Trophoblast cell (in vitro differentiated cells and primary cell): ENCODE measurements at places on chromosomes 11 and 22.
A peak's percentile ranks its signal among the peaks of the same experiment; 100 is the strongest.

GRCh38 chr11:69374110-69374945, 80.4 kb downstream of the MYEOV start:
- DNase-seq = no peak

GRCh38 chr22:49933236-49934159, 15.1 kb downstream of the CRELD2 start:
- DNase-seq = no peak

DNA sequence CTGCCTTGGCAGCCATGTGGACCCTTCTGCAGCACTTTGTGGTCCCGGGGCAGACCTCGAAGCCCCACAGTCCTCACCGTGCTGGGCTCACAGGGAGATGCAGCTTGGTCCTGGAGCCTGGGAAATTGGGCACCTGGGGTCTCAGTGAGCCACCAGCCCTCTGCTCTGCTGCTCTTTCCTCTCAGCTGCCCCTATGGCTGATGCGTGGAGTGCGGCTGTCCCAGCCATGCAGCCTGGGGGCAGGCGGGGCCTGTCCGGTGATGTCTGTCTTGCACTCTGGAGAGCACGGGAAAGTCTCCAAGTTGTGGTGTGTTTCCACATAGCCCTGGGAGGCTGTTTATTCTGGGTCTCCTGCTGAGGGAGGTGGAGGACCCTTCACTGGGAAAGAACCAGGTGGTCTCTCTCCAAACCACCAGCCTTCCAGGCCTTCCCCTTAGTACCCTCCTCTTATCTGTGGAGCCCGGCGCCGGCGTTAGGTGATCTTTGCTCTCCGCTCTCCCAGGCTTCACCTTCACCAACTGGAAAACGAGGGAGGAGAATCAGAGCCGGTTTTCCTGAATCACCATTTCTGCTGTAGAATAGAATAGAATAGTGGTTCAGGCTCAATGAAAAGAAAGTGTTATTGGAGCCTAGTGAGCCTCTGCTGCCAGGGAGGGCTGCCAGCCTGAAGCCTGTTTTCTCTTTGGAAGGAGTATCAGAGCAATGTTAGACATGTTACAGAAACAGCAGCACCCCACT, 41.2 kb upstream of the GRAMD4 start:
- DNase-seq = peak; percentile 75

GRCh38 chr11:134331354-134332188, at the start of gene GLB1L2:
TSS of gene GLB1L2 (plus strand) at chr11:134331988. CDS start at chr11:134332062, 74 bp downstream.
- peak; percentile 63 for DNase-seq

DNA sequence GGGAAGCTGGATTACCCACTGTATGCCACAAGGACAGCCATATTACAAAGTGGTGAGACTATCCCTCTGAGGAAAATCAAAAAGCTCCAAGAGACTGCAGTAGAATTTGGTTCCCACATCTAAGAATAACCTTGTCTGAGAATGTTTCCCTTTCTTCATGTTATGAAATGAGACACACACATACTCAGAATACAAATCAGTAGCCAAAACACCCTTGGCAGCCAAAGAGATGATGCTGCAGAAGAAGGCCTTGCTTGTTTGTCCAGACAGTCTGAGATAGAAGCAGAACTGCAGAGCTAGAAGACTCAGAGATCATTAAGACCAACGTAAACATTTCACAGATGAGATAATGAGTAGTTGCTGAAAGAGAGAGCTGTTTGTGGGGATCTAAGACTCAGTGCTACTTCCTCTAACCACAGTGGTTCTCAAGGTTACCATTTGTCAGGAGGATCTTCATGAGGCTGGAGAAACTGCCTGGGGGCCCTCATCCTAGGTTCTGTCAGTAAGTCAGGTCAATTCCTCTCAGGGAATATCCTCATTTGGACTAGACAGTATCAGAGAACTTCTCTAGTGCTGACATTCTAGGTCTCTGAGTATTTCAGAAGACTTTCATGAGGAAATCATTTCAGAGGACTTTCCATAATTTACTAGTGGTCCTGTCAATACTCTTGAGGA, 38.9 kb downstream of the RELT start:
- DNase-seq = no peak

- DNase-seq = no peak
These were observed 1.0 kb upstream of the PRDM10 start for GRCh38 chr11:130003717-130004001.

DNA sequence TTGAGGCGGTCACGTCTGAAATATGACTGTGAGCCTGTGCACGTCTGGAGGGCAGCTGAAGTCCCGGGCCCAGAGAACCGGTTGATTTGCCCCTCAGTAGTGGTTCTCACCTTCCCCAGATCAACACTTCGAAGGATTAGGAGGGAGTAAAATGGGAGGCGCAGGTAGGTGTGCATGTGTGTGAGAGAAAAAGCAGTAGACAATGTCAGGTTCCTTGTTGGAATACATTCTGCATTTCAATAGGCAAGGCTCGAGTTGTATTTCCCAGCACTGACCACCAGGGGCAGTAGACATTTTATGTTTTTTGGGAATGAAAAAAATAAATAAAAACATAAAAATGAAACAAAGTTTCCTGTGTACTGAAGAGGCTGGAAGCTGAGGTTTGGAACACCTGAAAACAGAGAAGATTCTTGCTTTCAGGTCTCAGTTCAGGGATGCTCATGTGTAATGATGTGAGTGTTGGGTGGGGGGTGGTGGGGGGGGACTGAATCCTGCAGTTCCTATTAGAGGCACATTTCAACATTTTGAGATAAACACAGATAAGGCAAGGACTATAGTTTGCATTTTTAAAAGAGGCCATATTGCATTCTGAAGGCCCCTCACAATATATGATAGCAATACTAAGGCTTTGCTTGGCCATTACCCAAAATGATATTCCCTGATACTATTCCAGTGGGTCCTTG, 333.9 kb downstream of the CADM1 start:
- no peak for DNase-seq

DNA sequence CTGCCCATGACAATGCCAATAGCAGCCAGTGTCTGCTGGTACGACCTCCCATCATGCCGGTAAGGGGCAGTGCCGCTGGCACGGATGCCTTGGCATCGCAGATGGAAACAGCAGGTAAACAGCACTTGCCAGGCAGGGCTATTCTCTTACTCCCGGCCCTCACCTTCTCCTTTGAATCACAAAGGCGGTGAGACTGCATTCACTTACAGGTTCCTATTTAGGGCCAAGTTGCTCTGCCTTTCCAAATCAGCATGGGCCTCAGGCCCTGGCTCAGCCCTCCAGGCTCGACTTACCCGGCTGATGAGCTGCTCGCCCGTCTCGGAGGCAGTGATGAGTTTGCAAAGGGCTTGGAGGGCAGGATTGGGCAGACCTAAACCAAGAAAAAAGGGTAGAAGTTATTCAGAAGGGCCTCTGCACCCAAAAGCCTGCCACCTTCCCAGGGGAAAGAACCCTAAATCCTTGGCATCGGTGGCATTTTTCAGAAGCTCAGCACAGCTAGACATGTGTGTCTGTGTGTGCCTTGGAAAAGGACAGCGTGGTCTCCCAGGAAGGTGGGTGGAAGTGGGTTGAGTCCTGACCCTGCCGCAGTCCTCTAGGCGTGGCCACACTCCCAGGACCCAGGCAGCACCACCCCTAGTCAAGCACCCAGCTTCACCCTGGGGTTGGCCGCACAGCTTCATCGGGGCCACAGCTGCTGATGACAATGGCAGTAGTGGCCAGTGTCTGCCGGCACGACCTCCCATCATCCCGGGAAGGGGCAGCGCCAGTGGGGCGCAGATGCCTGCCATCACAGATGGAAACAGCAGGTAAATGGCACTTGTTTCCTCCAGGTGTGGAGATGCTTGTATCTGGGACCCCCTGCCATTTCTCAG, 73.5 kb upstream of the PITPNB start:
- no peak for DNase-seq

DNA sequence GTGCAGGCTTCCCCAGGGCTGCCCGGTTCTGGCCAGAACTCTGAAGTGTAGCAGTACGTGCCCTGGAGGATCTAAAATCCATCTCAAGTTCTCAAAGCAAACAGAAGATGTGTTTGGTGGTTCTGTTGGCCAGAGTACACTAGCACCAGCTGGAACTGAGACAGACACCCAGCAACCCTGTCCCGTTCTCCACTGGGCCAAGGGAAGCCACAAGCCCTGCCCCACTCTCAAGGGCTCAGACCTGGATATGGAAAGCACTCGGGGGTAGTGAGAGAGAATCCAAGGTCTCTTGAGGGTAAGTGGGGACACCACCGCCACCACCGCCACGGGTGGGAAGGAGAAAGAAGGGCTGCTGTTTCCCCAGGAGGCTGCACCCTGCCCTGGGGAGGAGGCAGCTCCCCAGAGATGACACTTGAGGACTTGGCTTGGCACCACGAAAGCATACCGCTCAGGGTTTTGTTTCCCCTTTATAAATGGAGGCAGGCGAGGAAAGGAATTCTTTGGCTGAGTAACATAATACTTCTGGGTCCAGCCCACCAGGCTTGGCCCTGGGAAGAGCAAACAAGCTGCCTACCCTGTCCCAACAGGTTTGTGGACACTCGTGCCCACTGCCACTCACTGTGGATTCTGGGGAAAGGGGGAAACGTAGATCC, 56.1 kb upstream of the POU2AF1 start:
- no peak for DNase-seq

GRCh38 chr22:35642305-35642741, 5.9 kb upstream of the APOL6 start:
- DNase-seq = no peak

GRCh38 chr11:103648054-103648453, 388.4 kb upstream of the DDI1 start:
- DNase-seq = no peak

- no peak for DNase-seq
These were observed 18.9 kb downstream of the TPST2 start for GRCh38 chr22:26570864-26571525.

- DNase-seq = no peak
These were observed 354.6 kb upstream of the DDI1 start for GRCh38 chr11:103681855-103682254.

DNA sequence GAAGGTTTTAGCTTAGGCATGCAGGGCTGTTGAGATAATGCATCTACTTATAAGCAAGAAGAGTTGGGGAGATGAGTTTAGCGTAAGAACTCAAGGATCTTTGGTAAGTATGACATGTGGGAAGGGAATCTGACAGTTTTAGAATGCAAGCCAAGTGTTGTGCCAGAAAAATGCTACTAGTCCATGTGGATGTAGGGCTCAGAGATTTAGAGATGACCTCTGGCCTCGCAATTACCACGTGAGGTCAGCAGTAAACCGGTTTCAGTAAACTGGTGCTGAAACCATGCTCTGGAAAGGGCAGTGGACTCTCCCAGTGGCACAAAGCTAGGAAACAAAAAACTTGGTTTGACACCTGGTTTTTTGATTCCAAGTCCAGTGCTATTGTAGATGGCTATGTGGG, 18.9 kb downstream of the MRPL16 start:
- DNase-seq = peak; percentile 30

DNA sequence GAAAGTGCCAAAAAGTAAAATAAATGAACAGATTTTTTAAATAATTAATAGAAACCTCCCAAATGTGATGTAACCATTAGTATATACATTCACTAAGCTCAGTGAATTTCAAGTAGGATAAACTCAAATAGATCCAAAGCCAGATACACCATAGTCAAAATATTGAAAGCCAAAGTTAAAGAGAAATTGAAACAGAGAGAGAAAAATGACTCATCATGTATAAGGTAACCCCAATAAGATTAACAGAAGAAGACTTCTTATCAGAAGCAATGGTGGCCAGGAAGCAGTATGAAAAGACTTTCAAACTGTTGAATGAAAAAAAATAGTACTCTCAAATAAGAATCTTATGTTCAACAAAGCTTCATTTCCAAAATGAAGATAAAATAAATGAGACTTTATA, 70.5 kb downstream of the LUZP2 start:
- no peak for DNase-seq

- peak; percentile 13 for DNase-seq
These were observed 25.9 kb downstream of the SCUBE1 start for GRCh38 chr22:43317239-43317638.

GRCh38 chr22:37420686-37421467, 6.4 kb downstream of the ELFN2 start:
- no peak for DNase-seq

DNA sequence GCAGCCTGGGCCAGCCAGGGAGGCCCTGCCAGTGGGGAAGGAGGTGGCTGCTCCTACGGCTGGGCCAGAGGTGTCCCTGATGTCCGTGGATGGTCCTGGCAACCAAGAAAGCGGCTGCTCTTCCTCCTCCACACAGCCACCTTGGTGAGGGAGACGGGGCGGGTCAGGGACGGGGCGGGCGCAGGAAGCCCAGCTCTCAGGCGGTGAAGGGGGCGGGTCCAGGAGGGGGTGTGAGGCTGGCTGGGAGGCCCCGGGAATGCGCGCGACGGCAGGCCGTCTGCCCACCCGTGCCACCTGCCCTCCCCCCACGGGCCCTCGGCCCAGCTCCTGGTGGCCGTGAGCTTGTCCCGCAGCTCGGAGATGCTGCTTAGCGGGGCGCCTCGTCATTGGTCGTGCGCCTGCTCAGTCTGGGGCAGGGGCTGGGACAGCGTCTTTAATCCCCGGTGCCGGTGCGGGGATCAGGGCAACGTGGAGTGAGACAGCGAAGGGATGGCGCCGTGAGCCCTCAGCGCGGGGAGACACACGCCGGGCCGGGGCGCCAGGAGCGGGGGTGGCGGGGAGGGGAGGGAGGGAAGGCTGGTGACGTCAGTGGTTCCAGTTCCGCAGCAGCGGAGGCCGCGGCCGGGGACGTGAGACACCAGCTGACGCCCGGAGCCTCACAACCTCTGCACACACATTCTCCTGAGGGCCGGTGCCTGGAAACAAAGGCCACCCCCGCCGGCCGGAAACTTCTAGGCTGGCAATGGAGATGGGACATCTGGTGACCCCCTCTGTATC, 6.7 kb upstream of the BRSK2 start:
- peak; percentile 30 for DNase-seq

GRCh38 chr22:30289980-30290313, 642 bp upstream of the CASTOR1 start:
- no peak for DNase-seq

DNA sequence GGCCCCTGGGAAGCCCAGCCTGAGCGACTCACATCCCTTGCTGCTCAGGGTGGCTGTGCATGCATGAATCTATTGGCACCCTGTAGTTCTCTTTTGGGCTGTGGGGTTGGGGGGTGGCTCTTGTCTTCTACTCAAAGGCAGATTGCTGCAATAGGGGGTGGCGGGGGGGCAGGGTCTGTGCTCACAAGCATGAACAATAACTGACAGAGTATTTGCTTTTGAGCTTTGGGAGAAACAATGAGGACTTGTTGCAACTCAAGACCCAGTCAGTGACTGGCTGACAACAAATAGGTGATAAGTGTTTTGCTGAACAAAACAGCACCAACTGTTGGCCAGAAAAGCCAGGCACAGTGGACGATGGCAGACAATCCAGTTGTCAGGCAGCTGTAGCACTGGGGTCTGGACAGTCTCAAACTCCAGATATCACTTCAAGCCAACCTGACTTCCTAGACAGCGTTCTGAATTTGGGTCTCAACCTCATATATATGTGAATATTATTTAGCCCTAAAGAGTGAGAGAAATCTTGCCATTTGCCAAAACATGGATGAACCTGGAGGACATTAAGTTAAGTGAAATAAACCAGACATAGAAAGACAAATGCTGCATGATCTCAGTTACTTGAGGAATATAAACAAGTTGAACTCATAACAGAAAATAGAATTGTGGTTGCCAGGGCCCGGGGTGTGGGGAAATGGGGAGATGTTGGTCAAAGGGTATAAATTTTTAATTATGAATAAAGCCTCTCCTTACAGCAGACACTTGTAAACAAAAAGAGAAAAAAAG, 61.7 kb downstream of the ME3 start:
- DNase-seq = no peak
